Fibroblast of skin of right quadriceps (primary cell): ENCODE measurements at places on chromosomes 4 and X.

GRCh38 chr4:176238157-176238610 is 30.8 kb downstream of the ASB5 start:
- DNase-seq = peak; percentile 82

DNA sequence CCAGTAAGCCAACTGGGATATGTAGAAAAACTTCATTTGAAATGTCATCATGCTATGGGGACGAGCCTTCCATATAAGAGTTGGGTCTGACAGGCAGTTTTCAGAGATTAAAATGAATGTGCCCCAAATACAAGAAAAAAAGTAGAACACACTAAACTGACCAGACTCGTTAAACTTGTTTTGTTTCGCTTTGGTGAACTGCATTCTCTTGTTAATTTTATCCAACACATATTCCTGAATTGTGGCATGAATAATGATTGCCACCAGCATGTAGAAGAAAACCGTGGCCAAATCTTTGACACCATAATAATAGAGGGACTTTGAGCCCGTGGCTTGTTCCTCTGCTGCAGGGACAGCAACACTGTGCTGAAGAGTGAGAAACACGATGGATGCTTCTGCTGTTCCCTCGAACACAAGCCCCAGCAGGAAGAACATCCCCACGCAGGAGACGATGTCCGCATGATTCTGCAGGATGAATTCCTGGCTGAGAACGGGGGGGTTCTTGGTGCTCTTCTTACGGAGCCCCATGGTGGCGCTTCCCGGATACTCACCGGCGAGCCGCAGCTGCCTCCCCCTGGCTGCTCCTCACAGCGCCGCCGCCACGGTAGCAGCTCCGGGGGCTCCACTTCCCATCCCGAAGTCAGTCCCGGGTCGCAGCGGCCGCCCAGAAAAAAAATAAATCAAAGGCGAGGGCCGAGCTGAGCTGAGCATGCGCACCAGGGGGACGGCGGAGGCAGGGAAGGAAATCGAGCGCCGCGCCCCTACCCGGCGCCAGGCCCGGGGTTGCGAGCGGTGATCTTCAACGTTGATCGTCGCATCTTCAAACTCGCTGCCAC is at the start of gene TRAM1L1:
Gene TRAM1L1 (minus strand): TSS at position 711 of the 836 bp plus-strand sequence. CDS start 183 bp downstream, at position 528.
- DNase-seq = peak; percentile 83

- no peak for DNase-seq
Observed at GRCh38 chr4:98625920-98626319, 32.5 kb downstream of the TSPAN5 start.

DNA sequence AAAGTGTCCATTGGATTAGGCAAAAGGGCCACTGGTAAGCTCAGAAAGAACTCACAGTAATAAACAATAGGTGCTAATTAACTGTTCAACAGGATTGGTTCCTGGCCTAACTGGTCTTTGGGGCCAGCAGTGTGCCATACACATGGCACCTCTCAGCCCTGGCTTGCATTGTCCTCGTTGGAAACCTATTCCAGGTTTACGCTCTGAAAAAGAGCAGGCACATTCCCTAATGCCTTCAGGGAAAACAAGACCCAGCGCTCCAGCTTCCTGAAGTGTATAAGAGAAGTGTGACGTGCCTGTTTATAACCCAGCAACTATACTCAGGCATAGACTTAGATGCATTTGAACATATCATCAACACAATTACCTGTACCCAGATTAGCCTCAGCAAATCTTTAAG is 51.9 kb upstream of the RBM47 start:
- no peak for DNase-seq

- DNase-seq = no peak
Observed at GRCh38 chrX:153884590-153884989, 1.4 kb downstream of the L1CAM start.

DNA sequence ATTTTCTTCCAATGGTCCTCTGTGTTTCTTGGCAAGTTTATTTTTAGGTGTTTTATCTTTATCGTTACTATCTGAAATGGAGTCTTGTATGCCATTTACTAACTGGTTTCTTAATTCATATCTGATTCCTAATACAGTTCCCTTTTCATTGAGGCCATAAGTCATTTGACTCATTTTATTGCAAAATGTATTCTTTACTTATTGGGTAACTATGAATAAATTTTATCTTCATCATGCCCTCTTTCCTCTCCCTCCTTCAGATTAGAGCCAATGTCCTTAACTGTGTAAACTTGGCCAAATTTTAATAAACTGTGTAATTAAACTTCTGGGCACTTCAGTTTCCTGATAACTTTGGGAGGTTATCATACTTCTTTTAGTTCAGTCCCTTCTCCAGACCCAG is 19.3 kb upstream of the MSMO1 start:
- DNase-seq = no peak

- no peak for DNase-seq
Observed at GRCh38 chr4:183399616-183400015, 44.8 kb upstream of the CDKN2AIP start.

DNA sequence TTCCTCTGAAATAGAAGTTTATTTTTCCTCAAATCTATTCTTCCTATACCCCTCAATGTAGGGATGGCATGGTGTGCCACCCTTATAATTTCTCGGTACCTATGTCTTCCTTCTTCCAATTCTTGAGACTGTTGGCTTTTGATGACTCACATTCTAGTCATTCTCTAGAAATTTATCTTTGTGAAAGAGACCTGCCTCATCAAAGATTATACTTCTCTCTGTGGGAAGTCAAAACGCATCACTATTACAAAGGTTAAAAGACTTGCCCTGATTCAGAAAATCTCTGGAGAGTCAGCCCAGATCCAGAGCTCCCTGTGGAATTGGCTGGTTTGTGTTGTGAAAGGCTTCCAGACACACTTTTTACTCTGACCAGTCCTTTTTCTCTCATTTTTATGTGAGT is 65.9 kb upstream of the FSTL5 start:
- peak; percentile 6 for DNase-seq
